NCI-H524 treated with DMSO at 0.1 percent for 48 hours (cell line): ENCODE measurements at places on chromosomes 13 and 19.
A peak's percentile ranks its signal among the peaks of the same experiment; 100 is the strongest.

DNA sequence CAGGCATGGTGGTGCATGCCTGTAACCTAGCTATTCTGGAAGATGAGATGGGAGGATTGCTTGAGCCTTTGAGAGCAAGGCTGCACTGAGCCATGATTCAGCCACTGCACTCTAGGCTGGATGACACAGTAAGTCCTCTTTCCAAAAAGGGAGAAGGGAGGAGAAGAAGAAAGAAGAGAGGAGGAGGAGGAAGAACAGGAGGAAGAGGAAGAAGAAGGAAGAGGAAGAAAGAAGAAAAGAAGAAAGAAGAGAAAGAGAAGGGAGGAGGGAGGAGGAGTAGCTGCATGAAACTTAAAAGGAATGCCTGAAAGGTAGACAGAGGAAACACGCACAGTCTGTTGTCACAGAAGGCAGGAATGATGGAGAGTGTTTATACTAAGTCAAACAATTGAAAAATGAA is 3.6 kb upstream of the DPY19L3 start:
- DNase-seq = no peak

DNA sequence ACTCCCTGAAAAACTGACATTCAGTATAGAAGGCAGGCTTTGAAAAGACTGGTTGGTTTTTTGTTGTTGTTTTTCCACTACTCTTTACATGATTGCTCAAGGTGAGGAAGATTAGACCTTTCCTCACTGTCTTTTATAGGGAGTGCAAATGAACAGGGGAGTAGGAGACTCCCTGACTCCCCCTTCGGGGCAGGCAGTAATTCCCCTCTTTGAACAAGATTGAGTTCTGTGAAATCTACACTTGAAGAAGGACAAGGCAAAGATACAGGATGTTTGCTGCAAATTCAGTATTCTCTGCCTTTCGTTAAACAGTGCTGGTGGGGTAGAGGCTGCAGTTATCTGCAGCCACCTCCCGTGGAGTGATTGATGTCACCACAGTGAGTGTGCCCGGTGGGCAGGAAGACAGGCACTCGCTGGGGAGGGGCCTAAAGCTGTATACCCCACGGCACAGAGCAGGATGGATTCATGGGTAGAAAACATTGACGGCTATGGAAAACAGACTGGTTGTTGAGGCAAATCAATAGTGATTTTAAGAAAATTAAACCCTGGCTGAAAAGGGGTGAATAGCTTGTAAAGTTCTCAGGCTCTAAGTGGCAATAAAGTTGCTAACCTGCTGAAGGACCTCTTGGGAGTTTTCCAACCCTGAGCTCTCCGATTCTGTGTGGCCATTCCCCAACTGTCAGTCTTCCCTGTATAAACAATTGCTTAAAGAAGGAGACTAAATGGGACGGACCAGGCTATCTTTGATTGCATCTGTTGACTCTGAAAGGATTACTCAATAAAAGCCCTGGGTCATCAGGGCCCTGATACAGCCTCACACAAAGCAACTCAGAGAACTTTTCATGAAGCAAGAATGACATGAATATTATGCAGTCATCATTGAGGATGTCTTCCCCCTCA is 308.3 kb downstream of the TBC1D4 start:
- no peak for DNase-seq

DNA sequence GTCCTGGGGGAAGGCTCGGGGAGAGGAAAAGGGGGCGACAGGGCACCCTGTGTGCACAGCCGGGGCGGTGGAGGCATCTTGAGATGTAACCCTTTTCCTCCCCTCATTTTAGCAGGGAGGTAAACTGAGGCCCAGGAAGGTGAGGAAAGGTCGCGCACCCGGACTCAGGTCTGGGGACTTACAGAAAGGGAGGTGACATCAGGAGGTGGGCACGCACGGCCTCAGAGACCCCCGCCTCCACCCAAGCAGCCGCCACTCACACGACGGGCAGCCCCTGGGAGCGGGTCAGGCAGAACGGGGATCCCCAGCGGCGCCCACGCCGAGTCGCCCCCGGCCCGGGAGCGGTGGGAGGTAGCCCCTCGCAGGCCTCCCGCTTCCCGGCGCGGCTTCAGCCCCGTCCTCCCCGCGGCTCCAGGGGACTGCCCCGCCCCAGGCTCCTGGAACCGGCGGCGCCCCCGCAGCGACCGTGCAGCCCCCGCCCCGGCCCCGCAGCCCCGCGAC is 477 bp downstream of the PIP5K1C start:
- DNase-seq = no peak

DNA sequence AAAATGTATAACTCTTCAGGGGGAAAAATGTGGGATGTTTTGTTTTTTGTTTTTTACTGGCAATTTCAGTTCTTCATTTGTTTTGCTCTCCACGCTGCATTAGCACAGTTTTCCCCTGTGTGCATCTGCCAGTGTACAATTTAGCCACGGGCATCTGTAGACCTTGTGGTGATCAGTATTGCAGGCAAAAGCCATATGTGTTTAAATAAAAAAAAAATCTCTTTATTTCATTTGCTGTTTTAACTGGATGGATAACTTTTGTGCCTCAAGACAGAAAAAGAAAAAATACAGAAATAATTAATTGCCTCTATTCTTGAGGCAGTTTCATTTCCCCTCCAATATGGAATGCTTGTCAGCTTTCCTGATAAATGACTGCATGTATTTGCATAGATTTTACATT is 7.9 kb upstream of the MAB21L1 start:
- no peak for DNase-seq

- DNase-seq = no peak
Measured at GRCh38 chr19:49327878-49328544, 3.0 kb upstream of the SLC6A16 start.

DNA sequence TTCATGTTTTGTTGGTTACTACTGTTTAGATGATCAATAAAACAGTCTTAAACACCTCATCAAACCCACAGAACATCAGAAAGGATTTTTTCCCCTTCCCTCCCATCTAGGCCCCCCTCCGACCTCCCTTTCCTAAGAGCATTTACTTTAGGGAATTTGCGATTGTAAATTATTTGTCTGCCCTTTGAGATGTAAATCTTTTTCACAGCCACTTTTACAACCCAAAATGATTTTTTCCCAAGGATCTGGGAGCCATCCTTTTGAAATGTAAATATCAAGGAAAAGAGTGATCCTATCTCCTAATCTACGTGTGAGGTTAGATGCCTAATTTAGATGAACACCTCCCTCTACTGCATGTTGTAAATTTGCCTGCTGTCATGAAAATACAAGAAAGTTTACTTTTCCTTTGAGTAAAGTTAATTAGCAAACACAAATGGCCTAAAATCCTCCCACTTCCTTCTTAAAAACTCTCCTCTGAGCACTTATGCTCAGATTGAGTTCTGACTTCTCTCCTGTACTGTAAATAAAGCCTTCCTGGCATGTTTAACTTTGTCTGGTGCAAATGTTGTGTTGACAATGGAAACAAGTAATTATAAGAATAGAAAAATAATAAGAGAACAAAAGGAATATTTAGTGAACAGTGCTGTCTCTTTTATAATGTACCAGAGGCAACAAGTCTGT is 1646.9 kb upstream of the SPRY2 start:
- DNase-seq = no peak

- DNase-seq = no peak
Measured at GRCh38 chr13:102460806-102461205, 59.0 kb upstream of the FGF14 start.

- DNase-seq = no peak
Measured at GRCh38 chr19:1220976-1221903, 15.7 kb downstream of the STK11 start.

- DNase-seq = no peak
Measured at GRCh38 chr19:955803-956765, 28.1 kb upstream of the WDR18 start.

DNA sequence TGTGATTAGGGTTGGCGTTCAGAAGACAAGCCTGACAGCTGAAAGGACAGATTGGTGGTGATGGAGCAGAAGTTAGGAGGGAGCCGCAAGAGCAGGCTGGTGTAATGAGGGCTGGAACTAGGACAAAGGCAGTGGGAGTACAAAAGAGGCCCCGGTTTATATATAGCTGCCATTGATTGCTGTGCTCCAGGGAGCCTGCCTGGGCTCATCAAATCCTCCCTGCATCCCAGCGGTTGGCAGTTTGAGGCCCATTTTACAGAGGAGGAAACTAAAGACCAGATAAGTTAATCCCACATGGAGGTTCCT is 123.7 kb downstream of the CACNA1A start:
- no peak for DNase-seq

- no peak for DNase-seq
Measured at GRCh38 chr13:21347753-21348318, 111.3 kb downstream of the ZDHHC20 start.

- peak; percentile 60 for DNase-seq
Measured at GRCh38 chr19:13622766-13623715, 116.8 kb upstream of the CACNA1A start.

DNA sequence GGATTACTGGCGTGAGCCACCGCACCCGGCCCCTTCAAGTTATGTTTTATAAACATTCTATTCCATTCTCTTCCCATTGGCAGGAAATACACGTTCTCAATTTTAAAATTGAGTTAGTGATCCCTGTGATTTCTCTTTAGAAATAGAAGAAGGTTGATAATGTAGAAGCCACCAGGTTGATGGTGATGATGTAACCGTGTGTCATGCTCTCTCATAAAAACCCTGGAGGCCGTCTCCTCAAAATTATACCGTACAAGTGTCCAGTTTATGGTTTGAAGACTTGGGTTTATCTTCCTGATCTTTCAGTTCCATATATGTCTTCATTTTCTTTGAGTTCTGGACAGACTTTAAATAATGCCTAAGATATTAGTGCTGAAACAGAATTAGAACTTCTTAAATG is 32.2 kb downstream of the COG3 start:
- no peak for DNase-seq

GRCh38 chr13:106183410-106184065 is 351.9 kb downstream of the EFNB2 start:
- DNase-seq = no peak

DNA sequence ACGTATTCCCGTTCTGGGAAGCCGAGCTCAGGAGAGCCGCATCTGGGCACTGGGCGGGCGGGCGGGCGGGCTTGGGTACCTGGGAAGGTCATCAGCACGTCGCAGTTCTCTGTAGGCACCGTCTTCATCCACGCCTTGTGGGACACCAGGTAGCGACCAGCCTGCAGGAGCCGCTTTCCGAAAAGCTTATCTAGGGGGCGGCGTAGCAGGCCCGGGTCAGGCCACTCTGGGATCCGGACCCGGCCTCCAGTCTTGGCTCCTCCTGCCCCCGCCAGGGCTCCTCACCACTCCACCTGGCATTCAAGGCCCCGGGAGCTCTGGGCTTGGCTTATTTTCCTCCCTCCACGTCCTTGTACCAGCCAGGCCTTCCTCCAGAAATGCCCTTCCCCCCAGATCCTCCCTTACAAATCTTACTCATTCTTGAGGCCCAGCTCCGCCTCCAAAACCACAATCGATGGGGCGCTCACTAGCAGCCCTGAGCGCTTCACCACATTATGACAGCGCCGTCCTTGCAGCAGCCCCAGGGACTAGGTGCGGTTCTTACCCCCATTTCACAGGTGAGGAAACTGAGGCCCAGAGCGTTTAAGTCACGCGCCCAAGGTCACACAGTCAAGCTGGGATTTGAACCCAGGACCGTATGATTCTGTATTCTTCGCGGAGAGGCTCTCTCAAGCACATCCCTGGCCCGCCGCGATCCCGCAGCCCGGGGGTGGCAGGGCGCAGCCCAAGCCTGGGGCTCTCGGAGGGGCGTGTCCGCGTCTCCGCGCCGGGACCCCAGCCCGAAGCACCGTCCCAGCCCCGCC is 843 bp downstream of the ANO8 start:
- no peak for DNase-seq

DNA sequence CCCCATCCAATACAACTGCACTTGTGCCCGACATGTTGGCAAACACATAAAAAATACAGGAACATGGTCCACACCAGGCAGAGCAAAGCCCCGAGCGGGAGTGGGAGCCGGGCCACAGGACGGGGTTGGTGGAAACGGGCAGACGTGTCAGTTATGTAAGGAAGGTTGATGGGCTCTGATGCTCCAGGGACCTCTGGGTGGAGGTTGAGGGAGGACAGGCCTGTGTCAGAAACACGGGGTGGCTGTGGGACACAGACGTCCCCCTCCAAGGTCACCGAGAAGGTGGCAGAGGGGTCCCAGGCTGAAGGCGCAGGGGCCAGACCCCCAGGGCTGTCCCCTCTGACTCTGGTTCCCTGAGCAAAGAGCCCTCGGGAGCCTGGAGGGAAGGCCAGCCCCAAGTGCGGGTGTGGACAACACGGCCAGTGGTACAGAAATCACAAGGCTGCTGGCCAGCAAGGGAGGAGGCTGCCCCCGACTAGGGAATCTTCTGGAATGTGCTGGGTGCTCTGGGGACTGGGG is 31.4 kb upstream of the C13orf46 start:
- DNase-seq = no peak

GRCh38 chr13:25686831-25687470 is 315.2 kb downstream of the ATP8A2 start:
- DNase-seq = no peak
